ENCODE measurements at places on chromosomes 6 and 20.

- DNase-seq, result no peak
Measured at GRCh38 chr6:80380566-80380965, 274.1 kb downstream of the BCKDHB start.

GRCh38 chr6:81894306-81894705 is 141.8 kb upstream of the TENT5A start:
- no peak for DNase-seq

DNA sequence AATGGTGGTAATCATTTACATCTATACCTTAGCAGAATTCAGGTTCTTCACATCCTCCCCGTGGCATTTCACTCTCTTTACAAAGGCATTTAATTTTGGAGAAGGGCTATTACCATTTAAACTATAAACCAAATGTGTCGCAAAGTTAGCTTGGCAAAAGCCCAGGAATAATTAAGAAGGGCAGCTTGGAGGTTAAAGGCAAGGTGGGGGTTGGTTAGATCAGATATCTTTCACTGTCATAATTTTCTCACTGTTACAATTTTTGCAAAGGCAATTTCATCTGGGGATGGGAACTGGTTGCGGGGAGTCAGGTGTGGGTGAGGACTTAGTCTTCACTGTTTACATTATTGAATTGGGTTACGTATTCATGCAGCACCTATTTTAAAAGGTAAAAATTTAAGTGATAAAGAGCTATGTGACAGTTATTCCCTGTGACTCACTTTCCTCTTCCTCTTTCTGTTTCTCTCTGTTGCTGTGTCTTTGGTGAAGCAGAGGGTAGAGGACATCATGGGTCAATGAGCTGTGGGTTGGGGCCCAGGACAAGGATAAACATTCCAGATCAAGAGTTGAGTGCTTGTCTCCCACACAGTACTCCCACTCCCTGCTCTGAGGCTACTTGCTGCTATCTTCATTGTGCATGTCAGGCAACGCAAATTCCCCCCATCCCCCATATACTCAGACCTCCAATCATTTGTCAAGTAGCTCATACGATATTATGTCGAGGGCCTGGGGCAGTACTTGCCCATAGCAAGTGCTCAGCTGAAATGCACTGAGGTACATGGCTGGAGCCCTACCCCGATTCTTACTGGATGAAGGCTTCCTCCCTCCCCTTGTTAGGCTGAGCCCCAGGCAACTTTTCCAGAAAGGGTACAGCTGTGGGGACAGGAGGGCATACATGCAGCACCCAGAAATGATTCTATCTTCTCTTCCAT is 223.1 kb upstream of the MYLIP start:
- DNase-seq, result no peak

DNA sequence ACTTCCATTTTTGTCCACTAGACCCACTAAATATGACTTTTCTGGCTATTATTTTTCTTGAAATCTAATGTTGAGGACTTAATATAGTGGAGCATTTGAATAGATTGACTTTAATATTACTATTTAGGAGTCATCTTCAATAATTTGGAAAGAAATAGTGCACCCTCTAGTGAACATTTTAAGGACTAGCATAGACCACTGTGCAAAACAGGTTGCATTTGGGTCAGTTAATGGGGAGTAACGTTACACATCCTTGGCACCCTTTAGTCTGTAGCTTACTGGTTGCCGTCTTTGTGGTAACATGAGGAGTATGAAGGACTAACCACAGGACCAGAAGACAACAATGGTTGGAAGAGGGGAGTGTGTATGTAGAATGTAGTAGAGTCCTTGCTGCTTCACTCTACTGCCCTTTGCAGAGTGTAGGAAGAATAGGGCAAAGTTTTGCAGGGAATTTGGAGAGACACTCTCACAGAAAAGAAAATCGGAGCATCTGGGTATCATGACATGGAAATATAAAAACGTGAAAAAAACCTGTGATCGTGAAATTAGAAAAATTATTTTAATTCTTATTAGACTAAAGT is 25.2 kb downstream of the RFPL4B start:
- DNase-seq, result no peak

- no peak for DNase-seq
Measured at GRCh38 chr6:165577556-165577955, 85.5 kb downstream of the PDE10A start.

- DNase-seq, result no peak
Measured at GRCh38 chr6:124073820-124074587, 270.3 kb downstream of the NKAIN2 start.

GRCh38 chr6:135311446-135312200 is 130.5 kb downstream of the MYB start:
- DNase-seq, result no peak

DNA sequence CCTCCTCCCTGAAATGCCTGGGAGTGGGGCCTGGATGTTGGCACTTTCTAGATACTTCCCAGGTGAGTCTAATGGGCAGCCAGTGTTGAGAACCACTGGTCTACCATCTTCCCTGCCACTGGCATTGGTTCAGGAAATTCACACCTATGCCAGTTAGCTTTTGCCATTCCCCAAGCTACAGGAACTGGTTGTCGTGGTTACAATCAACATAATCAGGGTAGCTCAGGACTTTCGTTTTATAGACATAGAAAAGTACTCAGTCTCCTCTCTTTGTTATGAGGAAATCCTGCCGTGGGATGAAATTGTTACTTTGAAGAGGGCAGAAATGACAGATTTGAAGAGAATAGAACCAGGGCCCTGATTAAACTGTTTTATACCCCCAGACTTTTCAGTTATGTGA is 127.9 kb upstream of the FOXO3 start:
- DNase-seq, result no peak

- DNase-seq, result no peak
Measured at GRCh38 chr6:116395647-116396046, 24.9 kb downstream of the DSE start.

GRCh38 chr20:55936209-55936595 is 69.1 kb downstream of the CBLN4 start:
- no peak for DNase-seq

DNA sequence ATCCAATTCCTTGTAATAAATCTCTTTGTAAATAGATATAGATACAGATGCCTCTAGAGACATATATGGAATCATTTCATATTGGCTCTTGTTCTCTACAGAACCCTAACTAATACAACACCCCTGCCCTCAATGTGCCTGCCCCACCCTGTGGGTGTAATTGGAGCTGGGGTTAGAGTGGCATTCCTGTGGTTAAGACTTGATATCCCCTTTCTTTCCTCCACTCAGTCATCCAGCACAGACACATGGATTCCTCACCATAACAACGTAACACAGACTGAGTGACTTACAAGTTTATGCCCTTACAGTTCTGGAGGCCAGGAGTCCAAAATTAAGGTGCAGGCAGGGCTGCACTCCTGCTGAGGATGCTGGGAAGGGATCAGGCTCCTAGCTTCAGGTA is 42.8 kb downstream of the C6orf118 start:
- no peak for DNase-seq

- no peak for DNase-seq
Measured at GRCh38 chr6:10425975-10426780, 11.3 kb upstream of the TFAP2A start.

DNA sequence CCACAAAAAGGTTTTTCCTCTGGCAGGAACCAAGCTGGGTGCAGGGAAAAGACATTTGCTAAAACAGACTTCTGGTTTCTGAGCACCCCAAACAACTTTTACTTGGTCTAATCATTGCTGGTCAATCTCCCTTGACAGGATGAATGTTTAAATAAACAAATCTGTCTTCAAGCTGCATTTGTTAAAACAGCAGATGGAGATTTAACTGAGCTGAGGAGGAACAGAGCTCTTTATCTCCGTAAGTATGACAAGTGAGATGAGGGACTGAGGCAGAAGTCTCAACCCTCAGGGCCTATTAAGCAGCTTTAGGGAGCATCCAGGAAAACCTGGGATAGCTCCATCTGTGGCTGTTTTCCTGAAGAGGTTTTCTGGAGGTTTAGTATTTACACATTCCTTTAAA is 40.6 kb downstream of the NINL start:
- no peak for DNase-seq

DNA sequence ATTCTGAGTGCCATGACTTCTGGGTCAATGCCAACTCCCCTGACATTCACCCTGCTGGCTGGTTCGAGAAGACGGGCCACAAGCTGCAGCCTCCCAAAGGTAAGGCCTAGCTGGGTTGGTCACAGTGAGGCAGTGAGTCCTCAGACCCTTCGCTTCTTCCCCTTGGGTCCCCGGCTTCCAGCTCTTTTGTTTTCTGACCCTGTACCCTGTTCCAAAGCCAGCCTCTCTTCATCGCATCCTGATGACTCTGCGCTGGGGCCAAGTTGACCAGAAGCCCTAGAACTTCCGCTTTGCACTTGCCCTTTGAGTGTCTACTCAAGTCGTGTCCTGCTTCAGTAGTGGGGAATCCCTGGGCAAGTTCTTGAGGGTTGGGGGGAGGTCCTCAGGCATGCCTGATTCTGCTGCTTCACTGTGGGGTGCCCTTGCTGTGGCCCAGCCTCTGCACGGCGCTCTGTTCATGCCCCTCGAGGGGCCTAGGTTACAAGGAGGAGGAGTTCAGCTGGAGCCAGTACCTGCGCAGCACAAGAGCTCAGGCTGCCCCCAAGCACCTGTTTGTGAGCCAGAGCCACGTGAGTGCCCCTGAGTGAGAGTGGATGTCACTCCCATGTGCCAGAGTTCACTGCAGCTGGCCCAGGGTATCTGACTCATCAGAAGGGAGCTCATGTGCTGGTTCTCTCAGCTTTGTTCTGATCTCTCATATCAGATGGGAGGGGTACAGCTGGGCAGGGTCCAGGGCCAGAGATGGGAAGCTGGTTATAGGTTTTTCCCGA is 23.0 kb downstream of the L3MBTL1 start:
- DNase-seq, result no peak

- peak; percentile 49 for DNase-seq
Measured at GRCh38 chr6:52839124-52840055, 1.2 kb downstream of the GSTA5 start.

- DNase-seq, result no peak
Measured at GRCh38 chr6:87807475-87807874, 105.4 kb upstream of the AKIRIN2 start.

- no peak for DNase-seq
Measured at GRCh38 chr6:117025310-117025709, 148.3 kb downstream of the RFX6 start.

DNA sequence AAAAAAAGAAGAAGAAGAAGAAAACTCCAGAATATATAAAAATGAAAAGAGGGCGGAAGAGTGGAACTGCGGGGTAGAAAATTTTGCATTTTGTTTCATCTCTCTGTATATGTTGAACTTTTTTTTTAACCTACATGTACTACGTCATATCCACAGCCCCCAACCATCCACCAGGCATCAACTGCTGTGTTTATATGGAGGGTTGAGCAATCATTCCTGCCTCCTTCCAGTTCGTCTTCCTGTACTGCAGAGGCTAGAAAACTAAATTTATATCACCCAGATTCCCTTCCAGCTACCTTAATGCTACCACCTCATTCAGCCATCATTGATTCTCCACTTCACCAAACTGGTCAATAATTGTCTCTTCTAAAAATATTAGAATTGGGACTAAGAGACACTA is 9.5 kb upstream of the SIGLEC1 start:
- DNase-seq, result no peak

DNA sequence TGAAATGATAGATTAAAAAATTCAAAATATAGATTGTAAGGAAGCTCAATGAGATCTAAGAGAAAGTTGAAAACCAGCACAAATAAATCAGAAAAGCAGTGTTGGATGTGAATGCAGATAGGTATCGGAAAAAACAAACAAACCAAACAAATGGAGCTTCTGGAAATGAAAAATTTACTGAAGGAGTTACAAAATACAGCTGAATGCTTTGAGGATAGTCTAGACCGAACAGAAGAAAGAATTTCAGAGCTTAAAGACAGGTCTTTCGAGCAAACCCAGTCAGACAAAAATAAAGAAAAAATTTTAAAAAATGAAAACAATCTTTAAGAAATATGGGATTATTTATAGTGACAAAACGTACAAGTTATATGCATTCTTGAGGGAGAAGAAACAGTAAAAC is 146.7 kb downstream of the FAM83B start:
- no peak for DNase-seq

DNA sequence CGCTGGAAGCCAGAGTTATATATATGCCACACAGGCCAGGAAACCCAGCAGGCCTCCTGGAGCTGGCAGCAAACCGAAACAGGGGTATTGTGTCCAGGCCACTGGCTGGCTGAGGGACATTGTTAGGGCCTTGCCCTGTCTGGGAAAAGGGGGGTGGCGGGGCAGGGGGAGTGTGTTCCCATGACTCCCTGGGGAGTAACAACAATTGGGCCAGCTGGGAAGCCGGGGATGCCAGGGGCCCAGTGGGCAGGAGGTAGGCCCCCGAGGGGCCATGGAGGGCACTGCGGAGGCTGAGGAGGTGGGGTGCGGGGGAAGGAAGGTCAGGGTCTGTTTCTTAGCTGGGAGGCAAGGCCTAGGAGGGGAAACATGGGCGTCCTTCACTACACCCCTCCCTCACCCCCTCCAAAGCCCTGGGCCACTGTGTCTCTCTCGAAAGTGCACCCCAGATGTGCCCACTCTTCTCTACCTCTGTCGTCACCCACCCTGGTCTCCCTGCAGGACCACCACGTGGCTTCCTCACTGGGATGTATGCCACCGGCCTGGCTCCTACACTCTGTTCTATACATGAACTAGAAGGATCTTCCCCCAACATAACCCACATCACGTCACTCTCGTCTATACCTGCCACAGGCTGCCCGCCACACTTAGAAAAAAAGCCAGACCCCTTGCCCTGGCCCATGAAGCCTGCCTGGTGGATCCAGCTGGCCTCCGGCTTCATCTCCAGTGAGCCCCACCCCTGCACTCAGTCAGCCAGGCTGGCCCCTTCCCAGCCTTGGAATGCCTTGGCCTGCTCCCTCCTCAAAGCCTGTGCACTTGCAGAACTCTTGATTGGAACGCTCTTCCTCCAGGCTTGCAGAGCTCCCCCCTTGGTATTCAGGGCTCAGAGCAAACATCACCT is 7.8 kb upstream of the E2F1 start:
- no peak for DNase-seq

DNA sequence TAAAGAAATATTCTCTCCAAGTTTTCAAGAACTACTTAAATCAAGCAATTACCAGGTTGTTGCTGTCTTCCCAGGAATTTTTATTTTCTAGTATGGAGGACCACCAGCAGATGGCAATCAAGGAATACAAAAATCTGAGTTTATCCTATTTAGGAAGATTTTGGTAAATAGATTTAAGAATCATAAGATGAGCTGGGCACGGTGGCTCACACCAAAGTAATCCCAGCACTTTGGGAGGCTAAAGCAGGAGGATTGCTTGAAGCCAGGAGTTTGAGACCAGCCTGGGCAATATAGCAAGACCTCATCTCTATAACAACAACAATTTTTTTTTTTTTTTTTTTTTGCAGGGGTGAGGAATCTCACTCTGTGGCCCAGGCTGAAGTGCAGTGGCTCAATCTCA is 19.3 kb upstream of the SEC63 start:
- DNase-seq, result no peak

DNA sequence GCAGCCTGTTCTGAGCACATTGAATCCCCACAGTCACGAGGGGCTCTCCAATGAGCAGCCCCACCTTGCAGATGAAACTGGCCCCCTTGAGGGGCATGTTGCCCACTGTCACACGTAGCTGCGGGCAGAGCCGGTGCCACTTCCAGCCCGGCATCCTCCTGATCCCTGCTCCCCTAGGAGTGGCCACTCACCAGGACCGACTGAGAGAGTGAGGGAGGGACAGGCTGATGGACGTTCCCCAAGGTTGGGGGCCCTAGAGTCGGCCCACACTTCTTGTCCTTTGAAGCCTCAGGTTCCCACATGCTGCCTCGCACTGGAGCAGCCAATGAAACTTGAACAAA is 10.5 kb downstream of the ENTPD6 start:
- no peak for DNase-seq

Measured in activated naive CD4-positive, alpha-beta T cell treated with Interleukin-2 at 50 U/mL for 16 hours (primary cell).